ENCODE measurements at places on chromosomes 5 and 9. TPM values are rescaled to one million over a fixed set of nuclear protein-coding genes. Genes with fewer than 3 reads are reported as not detected.
A peak's percentile ranks its signal among the peaks of the same experiment; 100 is the strongest.

Gene CTXN3
- total RNA-seq, result not detected

Gene CAMK4
- 1.2 TPM for total RNA-seq

- no peak for DNase-seq
- H3K36me3 ChIP-seq, result peaks cover 2% of the 10 kb centered on the region
- H3K4me1 ChIP-seq, result peaks cover 20% of the 10 kb centered on the region
- no peaks in the 10 kb centered on the region for H3K27me3 ChIP-seq
Measured at GRCh38 chr9:92558612-92559374, 23.0 kb upstream of the ECM2 start.

GRCh38 chr9:69385581-69386033, 60.6 kb downstream of the ENTREP1 start:
- DNase-seq, result no peak
- H3K27me3 ChIP-seq, result peaks cover 18% of the 10 kb centered on the region
- no peaks in the 10 kb centered on the region for H3K36me3 ChIP-seq
- H3K4me1 ChIP-seq, result no peaks in the 10 kb centered on the region
- H3K4me3 ChIP-seq, result no peak overlapping the region
- no peak overlapping the region for H3K27ac ChIP-seq

DNA sequence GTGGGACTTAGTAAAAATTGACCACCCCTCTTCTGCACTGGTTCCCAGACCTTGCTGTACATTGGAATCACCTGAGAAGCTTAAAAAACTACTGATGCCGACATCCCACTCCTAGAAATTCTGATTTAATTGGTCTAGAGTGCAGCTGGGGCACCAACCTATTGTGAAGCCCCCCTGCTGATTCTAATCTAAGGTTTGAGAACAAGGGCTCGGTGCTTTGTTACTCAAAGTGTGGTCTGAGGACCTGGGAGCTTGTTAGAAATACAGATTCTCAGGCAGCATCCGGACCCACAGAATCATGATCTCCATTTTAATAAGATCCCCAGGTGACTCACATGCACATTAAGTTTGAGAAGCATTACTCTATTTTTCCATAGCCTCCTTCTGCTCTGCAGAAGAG, 57.8 kb upstream of the LPAR1 start:
- no peak for DNase-seq
- H3K4me3 ChIP-seq, result no peak overlapping the region
- no peaks in the 10 kb centered on the region for H3K36me3 ChIP-seq

- H3K27me3 ChIP-seq, result no peaks in the 10 kb centered on the region
- no peak for DNase-seq
- H3K27ac ChIP-seq, result peak overlapping the region; percentile 77
- no peaks in the 10 kb centered on the region for H3K36me3 ChIP-seq
- peak overlapping the region; percentile 92 for H3K4me3 ChIP-seq
Measured at GRCh38 chr9:127980060-127980705, 606 bp downstream of the EEIG1 start.

Gene TTC23L
- 0.59 TPM for total RNA-seq

Data from osteocyte (in vitro differentiated cells).